Activated naive CD8-positive, alpha-beta T cell treated with anti-CD3 and anti-CD28 coated beads, Interleukin-2, amount 50 U/mL, for 16 hours (primary cell): ENCODE measurements at places on chromosomes 1 and 21.

DNA sequence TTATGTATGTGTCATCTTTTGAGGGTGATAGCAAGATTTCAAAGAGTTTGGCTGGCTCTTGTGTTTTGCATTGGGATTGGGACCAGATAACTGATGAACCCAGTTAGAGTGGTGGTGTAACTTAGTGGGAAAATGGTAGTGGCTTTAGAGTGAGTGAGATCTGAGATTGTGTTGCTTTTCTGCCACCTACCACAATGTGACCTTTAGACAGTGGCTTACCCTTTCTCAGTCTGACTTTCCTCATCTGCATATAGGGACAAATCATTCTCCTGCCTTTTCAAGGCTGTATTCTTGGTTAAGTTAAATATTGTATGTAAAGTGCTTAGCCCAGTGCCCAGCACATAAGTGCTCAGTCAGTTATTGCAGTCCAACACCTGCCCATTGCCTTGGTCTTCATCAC lies 31.3 kb downstream of the CENPF start:
- no peak for DNase-seq

- DNase-seq: no peak
Measured at GRCh38 chr1:43238085-43238484, 31.7 kb upstream of the TMEM125 start.

- DNase-seq: peak; percentile 58
Measured at GRCh38 chr1:8873506-8874229, 4.8 kb downstream of the ENO1 start.

DNA sequence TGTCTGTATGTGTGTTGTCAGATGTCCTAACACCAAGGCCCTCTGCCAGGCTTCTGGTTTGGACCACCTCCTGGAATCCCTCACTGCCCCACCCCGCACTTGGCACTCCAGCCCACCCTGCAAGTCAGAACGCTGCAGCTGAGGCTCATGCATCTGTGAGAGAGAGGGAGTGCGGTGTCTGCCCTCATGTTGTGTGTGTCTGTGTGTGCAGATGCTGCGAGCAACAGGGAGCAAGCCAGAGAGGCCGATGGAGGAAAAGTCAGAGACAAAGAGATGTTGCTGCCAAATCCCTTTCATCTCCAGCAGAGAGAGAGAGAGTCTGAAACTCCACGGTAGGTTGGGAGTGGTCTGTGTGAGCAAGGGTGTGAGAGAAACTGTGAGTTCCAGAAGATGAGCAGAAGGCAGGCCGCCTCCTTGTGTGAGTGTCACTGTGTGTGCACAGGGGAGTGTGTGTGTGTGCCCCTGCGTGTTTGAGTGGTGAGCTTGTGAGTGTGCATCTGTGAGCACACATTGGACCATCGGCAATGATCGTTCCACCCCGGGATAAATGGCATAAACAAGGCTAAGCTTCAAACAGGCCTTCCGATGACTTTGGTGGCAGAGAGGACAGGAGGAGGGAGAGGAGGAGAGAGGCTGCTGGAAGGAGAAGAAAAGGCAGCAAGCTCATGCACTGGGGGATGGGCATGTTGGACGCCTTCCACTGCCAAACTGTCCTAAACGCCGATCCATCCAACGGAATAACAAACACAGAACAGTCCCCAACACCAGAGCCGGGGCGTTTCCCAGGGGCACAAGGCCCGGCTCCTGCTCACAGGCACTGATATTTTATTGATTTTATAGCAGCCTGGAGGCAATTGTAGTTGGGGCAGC lies 99.2 kb upstream of the GRIK3 start:
- no peak for DNase-seq

- no peak for DNase-seq
Measured at GRCh38 chr1:204920511-204920910, 49.8 kb downstream of the NFASC start.

- no peak for DNase-seq
Measured at GRCh38 chr1:17207540-17207939, 2.6 kb downstream of the PADI1 start.

DNA sequence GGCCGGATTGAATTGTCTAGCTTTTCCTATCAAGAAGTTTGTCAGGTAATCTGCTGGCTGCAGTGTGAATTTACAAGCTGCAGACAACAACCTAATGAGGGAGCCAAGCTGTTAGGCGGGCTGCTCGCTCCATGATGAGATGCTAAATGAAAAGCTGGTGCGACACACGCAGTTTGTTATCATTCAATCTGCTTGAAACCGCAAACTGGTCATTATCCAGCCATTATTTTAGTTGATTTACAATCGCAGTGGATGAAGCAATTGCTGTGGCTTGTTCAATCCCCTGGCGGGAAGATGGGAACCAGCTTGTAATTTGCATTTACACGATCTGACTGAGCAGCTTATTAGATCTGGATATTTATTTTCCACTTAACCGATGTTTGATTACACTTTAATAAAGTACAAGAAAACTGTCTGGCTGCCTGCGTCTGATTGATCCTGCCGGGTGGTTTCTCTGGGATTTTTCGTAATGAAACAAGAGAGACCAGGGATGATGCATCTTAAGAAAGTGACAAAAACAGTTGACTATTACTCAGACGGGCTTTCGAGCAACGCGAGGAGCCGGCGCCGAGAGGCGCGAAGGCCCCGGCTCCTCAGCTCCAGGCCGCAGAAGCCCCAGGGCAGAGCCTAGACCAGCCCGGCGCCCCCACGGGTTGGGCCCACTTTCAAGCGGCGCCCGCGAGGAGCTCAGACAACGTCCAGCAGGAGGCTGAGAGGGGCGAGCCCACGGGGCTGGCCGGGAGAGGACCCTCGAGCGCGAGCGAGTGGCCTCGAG lies 118.0 kb upstream of the BARHL2 start:
- DNase-seq: no peak

DNA sequence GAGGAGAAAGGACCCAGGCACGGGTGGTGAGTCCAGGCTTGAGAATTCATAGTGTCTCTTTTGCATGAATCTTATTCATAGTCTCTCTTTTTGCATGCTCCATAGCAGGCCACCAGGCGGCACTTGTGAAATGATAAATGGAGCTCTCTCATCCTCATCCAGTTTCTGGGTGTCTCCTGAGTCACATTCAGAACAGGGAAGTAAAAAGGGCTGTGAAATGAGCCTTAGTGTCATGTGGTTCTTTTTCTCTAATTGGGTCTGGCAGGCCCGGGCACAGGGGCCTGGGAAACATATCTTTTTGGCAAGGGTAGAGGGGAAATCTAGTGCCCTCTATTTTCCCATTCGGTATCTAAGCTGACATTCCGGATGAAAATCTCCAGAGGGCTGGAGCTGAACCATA lies 19.1 kb upstream of the NCF2 start:
- DNase-seq: no peak

DNA sequence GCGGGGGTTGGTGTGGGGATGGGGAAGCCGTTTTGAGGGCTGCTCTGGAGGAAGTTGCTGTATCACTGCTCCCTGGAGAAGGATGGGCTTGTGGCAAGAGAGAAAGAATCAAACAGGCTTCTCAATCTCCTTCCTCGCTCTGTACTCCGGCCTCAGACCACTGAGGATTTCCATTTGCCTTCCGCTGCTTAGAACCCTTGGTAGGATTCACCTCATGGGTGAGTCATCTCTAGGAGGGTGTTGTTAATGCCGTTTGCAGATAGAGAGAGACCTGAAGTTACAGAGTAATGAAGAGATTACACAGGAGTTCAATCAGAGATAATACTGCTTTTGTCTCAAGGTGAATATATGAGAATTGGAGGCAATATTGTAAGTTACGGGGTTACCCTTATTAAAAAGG lies 15.3 kb downstream of the SLC35F3 start:
- DNase-seq: no peak

DNA sequence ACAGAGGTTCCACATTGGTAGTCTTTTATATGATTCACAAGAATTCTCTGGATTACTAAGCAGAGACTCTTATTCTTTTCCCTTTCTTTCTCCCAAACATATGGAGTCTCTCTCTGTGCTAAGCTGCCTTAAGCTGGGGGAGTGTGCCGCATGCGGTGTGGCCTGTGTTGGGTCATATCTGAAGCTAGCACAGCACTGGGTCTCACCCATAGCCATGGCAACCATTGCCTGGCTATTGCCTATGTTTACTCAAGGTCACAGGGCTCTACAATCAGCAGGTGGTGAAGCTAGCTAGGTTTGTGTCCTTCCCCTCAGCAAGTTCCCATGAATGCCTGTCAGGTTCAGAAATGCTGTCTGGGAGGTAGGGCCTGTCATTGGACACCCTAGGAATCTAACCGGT lies 73.6 kb upstream of the ZRANB2 start:
- no peak for DNase-seq

GRCh38 chr1:73500154-73500553 lies 697.8 kb downstream of the LRRIQ3 start:
- no peak for DNase-seq

GRCh38 chr1:219517031-219517430 lies 95.9 kb downstream of the ZC3H11B start:
- no peak for DNase-seq

GRCh38 chr1:45306319-45306718 lies 20.4 kb upstream of the HPDL start:
- DNase-seq: no peak

DNA sequence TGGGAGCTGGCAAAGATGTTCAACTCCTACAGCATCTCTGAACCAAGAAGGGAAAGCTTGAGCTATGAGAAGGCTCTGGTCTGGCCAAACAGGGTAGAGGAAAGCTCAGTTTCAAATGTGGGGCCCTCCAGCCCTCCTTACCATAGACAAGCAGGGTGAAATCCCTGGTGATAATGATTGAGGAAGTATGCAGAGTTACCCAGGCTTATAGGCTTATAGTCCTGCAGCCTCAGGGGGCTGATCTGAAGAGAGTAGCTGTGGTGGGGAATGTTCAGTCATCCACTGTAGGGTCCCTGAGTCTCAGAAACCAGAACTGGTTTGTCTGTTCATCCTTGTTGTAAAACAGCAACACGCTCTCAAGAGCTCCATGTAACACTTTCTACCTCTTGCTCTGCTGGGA lies 19.8 kb upstream of the LY9 start:
- DNase-seq: no peak

DNA sequence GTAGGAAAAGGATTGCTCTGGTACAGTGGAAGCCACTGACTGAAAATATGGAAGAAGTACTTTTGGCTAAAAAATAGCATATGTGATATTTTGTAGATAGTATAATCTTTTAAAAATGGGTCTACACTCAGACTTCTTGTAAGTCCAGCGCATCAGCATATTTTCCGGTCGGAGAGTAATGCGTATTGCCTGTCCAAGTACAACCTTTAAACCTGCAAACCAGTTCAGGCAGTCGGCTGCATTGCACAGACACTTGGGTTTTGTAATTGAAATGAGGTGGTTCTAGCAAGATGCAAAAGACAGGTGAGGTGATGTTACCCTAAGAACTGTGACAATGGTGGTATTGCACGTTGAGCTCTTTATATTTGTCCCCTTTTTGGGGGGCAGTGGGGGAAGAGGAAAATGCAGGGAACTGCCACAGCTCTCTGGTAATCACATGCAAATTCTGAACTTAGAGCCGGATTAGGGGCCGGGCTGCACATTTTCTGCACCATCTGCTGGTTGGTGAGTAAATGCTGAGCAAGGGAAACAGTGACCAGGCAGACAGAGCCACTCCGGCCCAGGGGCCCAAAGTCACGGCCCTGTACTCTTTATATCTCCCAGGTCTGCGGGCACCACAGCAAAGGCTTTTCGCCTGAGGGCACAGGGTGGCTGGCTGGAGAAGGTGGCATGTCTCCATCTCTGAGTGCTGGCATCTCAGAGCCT lies 2.3 kb downstream of the GPR137B start:
- no peak for DNase-seq

DNA sequence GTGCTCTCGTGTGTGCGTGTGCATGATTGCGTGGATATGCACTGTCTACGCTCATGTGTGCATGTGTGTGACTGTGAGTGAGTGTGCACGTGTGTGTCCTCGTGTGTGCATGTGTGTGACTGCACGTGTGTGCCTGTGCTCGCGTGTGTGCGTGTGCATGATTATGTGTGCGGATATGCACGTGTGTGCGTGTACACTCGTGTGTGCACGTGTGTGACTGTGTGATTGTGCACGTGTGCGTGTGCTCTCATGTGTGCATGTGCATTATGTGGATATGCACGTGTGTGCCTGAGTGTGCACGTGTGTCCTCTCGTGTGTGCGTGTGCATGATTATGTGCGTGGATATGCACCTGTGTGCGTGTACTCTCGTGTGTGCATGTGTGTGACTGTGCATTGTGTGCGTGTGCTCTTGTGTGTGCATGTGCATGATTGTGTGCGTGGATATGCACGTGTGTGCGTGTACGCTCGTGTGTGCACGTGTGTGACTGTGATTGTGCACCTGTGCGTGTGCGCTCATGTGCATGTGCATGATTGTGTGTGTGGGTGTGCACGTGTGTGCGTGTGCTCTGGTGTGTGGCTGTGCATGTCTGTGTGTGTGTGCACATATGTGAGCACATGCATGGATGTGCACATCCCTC lies 2.2 kb downstream of the MMEL1 start:
- DNase-seq: no peak

DNA sequence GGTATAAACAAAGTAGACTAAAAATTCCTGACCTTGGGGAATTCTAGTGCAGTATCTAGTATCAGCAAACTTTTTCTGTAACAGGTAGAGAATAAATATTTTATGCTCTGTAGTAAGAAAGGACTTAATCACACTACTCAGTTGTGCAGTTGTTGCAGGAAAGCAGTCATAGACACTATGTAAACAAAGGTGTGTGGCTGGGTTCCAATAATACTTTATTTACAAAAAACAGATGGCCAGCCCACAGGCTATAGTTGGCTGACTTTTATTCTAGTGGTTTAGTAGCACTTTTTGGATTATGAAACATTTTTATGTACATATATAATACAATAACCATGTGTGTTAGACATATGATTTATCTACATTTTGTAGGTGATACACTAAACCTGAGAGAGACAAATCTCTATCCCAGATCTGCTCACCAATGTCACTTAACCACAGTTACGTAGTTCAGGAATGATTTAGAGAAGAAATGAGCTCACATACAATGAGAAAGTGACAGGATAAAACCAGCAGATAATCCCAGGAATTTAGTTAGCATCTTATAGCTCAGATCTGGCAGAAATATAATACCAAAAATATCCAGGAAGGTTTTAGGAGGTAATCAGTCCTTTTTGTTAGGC lies 56.1 kb downstream of the MIER1 start:
- no peak for DNase-seq

DNA sequence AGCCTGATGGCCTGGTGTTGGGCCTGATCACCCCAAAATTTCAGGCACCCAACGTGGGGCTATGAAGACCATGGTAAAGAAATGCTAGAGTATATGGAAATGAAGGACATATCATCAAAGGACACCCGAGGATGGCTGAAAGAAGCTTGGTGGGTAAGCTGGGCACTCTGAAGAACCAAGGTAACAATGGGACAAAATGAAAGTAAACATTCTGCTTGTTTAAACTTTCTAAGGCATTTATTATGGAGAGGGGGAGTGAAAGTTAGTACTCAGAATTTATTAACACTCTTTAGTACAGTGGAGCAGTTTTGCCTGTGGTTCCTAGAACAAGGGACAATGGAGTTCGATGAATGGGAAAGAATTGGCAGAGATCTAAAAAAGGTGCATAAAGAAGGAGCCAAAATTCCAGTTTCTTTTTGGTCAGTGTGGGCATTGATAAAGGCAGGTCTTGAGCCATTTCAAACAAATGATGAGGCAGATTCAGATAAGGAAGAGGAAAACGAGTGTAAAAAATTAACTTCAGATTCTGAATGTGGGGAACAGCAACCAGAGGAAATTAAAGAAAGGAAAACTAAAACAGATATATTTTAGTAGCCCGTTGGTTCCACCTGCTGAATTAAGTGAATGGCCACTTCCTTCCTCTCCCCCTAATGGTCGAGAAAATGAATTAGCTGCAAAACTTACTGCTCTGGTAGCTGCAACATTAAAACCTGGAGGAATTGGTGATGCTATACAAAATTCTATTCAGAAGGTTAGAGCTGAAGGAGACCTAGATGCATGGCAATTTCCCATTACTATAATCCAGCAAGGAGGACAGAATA lies 8.4 kb upstream of the PM20D1 start:
- DNase-seq: no peak
